Right ventricle myocardium superior (tissue), 1 donor: ENCODE measurements at places on chromosomes 4 and X. TPM values are rescaled to one million over a fixed set of nuclear protein-coding genes. Genes with fewer than 3 reads are reported as not detected.

The GABRG1 gene
- not detected for total RNA-seq

The NAP1L2 gene
- total RNA-seq, result 5.4 TPM

The NELFA gene
- total RNA-seq, result 10.4 TPM

The HSD17B11 gene
- 13.1 TPM for total RNA-seq

The NDST4 gene
- not detected for total RNA-seq

The CT45A5 gene
- not detected for total RNA-seq

The AWAT2 gene
- not detected for total RNA-seq

The NPY1R gene
- total RNA-seq, result 0.62 TPM

The EFHC2 gene
- total RNA-seq, result 18.0 TPM

The CCDC160 gene
- not detected for total RNA-seq

The LEF1 gene
- total RNA-seq, result 0.51 TPM

The ARHGEF38 gene
- total RNA-seq, result not detected

The SMIM31 gene
- not detected for total RNA-seq

The AADAT gene
- 1.6 TPM for total RNA-seq

The L1CAM gene
- 5.3 TPM for total RNA-seq

The AP1S2 gene
- 117 TPM for total RNA-seq

The SLITRK4 gene
- 0.38 TPM for total RNA-seq

The BEND2 gene
- not detected for total RNA-seq

The PIM2 gene
- 3.0 TPM for total RNA-seq

The ZCCHC13 gene
- not detected for total RNA-seq

The ANK2 gene
- 289 TPM for total RNA-seq

The CXCL10 gene
- not detected for total RNA-seq

The PDLIM5 gene
- total RNA-seq, result 979 TPM

The GEMIN8 gene
- total RNA-seq, result 7.6 TPM

The PPP2R2C gene
- total RNA-seq, result 8.1 TPM

The LGI2 gene
- 2.3 TPM for total RNA-seq

The S100P gene
- total RNA-seq, result not detected

The LRRC66 gene
- total RNA-seq, result 0.32 TPM

The TMSB15A gene
- total RNA-seq, result not detected

The UCP1 gene
- not detected for total RNA-seq

The ASMT gene
- not detected for total RNA-seq

The HSD17B13 gene
- total RNA-seq, result 0.32 TPM

The OPRPN gene
- not detected for total RNA-seq

The TCEAL2 gene
- 0.27 TPM for total RNA-seq
